CD4-positive, alpha-beta T cell treated with Interleukin-10 for 1 hour (primary cell): ENCODE measurements at places on chromosomes 6 and 20.

GRCh38 chr20:49706630-49707091 lies 7.0 kb downstream of the B4GALT5 start:
- DNase-seq: no peak

GRCh38 chr6:40369042-40369441 lies 218.1 kb downstream of the LRFN2 start:
- no peak for DNase-seq

DNA sequence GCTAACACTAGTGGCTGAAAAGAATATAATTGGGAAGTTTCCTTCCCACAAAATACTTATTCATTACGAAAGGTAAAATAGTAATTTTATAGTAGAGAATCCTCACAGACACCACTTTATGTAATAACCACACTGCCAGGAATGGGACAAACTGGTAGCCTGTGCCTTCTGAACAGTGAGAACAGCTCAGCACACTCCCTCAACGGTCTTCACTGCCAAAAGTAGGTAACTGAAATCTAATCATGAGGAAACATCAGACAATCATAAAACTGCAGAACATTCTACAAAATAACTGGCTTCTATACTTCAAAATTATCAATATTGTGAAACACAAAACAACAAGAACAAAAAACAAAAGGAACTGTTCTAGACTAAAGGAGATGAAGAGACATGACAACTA lies 44.1 kb downstream of the NUP153 start:
- no peak for DNase-seq

DNA sequence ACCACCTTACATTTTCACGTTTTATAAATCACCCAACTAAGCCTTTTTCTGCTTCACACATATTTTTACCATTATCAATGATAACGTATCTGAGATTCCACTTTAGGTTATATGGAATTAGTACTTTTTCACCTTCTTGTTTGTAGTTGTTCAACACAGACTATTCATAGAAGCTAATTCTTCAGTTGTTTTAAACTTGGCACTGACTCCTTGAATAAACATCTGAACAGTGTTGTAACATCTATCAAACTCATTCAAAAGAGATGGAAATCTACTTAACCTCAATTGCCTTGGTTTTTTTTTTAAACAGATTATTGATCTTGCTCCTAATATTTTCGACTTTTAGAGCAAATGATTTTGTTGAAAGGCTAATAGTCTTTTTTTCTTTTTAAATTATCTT lies 34.2 kb downstream of the PTPRA start:
- no peak for DNase-seq

- no peak for DNase-seq
Measured at GRCh38 chr20:62171245-62171644, 11.6 kb upstream of the MTG2 start.
